ENCODE measurements at places on chromosomes 12 and 14.

GRCh38 chr14:29804481-29805266, 123.0 kb downstream of the PRKD1 start:
- DNase-seq: no peak

- no peak for DNase-seq
These were observed 68.2 kb downstream of the USP15 start for GRCh38 chr12:62328296-62328921.

GRCh38 chr14:26606729-26607312, 9.0 kb upstream of the NOVA1 start:
- no peak for DNase-seq

- DNase-seq: no peak
These were observed 129.6 kb downstream of the PAPOLA start for GRCh38 chr14:96631621-96632362.

- DNase-seq: no peak
These were observed 45.1 kb downstream of the GALNT9 start for GRCh38 chr12:132284071-132284826.

GRCh38 chr12:19694627-19695026, 255.3 kb downstream of the AEBP2 start:
- DNase-seq: no peak

GRCh38 chr14:52286661-52287649, 19.5 kb downstream of the PTGDR start:
- DNase-seq: no peak

DNA sequence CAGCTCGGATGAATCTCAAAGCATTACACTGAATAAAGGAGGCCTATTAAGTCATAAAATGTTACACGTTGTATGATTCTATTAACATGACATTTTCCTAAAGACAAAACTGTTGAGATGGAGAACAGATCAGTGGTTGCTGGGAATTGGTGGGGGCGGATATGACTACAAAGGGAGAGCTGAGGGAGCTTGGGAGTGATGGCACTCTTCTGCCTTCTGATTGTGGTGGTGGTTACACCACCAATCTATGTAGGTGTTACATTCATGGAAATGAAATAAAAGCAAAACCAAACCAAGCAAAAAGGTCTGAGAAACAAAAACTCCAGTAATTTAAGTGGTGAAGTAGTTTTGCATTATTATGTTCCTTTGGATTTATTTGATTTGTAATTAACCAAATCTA, 16.4 kb upstream of the EVL start:
- no peak for DNase-seq

- no peak for DNase-seq
These were observed 25.2 kb downstream of the DAAM1 start for GRCh38 chr14:59213368-59214315.

- no peak for DNase-seq
These were observed 262.0 kb downstream of the MED13L start for GRCh38 chr12:116015525-116015924.

DNA sequence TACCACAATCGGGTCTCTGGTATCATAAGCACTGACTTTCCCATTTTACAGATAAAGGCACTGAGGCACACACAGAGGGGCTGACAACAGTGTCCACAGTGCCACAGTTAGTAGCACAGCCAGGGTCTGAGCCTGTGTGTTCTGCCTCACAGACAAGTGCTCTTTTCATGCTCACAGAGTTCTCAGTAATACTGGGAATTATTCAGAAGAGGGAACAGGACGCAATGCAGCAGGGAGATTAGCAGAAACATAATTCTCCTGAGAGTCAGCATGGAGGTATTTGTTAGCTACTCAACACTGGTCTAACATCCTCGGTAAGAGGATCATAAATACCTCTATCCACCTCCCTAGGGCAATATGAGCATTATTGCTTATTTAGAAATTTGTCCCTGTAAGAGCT, 219.3 kb upstream of the EEA1 start:
- DNase-seq: no peak

DNA sequence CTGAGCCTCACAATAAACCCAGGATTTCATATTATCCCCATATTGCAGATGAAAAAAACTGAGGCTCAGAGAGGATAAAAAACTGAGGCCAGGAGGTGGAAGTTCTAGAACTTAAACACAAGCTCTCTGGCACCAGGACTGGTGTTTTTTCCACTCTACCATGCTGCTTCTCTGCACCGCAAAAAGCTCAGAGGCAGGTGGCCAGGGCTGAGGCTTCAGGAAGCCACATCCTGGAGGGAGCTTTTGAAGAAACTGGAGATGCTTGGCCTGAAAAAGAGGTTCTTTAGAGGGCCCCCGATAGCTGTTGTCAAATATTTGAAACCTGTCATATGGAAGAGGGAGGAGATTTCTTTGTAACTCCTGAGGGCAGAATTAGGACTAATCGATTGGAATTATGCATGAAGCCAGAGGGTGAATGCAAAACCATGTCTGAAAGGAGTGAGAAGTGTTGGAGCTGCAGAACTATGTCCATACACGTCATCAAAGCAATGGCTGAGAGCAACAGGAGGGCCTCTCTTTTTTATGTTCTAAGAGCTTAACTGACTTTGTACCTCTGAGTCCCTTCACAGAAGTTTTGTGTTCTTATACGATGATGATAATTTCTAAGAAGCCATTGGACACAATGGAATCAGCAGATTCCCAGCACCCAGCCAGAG, 448.6 kb downstream of the FUT8 start:
- no peak for DNase-seq

DNA sequence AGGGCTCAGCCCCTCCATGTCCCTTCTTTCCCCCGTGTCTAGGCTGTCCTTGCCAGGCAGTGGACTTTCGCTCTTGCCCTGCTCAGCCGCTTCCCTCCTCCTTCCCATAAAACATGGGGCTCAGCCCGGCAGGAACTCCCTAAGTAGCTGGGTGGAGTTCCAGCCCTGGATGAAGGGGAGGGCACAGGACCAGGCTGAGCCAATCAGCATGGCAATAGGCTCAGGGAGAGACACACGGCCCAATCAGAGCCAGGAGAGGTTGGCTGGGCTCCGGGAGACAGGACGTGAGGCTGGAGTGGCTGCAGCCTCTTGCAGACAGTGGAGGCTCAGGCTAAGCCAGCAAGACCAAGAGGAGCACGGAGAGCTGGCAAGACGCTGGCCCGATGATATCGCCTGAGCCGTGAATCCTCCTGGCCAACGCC, 54.3 kb downstream of the GALNT9 start:
- no peak for DNase-seq

DNA sequence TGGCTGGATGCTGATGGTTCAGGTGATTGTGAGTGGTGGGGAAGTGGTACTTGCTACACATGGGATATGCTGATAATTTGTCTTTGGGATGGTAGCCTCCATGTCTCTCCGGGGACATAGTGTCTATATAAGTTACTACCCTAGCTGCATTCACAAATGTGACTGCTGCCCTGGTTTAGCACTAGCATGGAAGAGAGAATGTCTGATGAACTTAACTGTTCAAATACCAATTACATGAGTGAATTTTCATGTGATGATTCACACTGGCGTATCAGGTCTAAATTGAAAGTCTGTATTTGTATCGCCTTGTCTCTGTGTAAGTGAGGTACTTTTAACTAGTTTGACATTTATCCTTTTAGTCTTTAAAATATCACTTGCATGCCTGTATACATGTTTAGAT, 34.4 kb downstream of the ATF7IP start:
- DNase-seq: no peak

GRCh38 chr12:18998343-18999261, 130.9 kb upstream of the PLEKHA5 start:
- DNase-seq: no peak

DNA sequence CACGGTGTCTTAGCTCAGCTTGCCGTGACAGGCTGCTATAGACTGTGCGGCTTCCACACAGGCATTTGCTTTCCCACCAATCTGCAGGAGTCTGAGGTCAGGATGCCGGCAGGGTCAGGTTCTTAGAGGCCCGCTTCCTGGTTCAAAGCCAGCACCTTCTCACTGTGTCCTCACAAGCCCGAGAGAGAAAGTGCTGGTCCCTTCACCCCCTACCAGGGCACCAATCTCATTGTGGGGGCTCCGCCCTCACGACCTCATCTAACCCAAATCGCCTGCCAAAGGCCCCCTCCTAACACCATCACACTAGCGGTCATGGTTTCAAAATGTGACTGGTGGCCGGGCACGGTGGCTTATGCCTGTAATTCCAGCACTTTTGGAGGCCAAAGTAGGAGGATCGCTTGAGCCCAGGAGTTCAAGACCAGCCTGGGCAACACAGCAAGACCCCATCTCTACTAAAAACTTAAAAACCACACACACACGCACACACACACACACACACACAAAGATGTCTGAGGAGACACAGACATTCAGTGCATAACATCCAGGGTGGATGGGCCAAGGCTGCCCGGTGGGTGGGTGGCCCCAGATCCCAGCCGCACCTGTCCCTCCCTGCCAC, 26.8 kb downstream of the MMP17 start:
- DNase-seq: no peak

DNA sequence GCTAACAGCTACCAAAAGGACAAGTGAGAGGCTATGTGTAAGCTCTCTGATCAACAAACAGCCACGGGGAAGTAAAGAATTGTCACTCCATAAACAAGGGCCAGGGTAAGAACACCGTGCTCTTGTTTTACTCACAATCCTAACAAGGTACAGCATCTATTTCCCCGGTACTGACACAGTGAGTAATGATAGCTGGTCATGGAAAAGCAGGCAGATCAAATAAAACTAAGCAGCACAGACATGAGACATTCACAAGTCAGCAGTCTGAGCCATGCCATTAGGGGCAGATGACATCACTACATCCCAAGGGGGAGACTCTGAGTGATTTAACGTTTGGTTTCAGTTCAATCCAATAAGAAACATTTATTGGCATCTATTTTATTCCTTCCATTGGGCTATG, 54.4 kb downstream of the ARL6IP4 start:
- no peak for DNase-seq

DNA sequence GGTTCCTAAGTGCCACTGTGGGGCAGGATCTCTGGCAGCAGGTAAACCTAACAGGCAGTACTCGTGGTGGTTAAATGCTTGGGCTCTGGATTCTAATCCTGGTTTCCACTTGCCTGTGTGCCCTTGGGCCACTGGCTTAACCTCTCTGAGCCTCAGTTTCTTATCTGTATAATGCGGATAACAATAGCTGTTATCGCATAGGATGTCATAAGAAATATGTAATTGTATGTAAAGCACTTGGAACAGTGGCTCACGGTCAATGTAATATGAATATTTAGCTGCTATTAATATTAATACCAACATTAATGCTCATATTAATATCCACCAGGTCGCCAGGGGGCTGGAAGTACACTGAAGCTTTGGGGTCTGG, 16.8 kb downstream of the FOXN4 start:
- no peak for DNase-seq

GRCh38 chr14:42429401-42429800, 822.7 kb downstream of the LRFN5 start:
- DNase-seq: no peak

DNA sequence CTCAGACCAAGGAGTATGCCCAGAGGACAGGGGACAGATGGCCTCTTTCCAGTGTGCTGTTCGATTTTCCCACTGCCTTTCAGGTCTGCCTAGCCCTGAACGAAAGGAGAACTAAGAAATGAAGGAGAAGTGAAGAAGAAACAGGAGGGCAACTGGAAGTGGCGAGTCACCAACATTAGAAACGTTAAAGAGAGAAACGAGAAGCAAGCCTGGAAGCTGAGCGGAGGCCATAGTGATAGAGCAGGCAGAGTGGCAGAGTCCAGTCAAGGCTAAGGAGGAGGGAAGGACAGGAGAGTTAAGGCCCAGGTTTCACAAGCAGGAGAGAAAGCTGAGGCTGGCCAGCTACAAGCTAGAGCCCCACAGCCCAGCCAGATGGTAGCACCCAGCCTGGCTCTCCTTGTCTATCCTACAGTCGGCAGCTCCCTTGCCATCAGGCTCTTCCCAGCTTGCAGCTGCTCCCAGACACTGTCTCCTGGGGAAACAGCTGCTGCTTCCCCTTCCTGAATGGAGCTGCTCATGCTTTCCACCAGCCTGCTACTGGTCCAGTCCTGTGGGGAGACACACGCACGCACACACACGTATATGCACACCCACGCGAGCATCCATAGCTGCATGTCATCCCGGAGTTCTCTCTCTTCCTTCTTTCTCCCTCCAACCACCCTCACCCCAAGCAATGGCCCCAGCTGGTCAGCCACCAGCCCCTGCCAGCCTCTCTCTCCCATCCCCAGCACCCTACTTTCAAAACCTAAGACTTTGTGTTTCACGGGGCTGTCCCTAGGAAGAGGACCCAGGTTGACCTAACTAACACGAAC, 139.7 kb upstream of the CCND2 start:
- DNase-seq: no peak

DNA sequence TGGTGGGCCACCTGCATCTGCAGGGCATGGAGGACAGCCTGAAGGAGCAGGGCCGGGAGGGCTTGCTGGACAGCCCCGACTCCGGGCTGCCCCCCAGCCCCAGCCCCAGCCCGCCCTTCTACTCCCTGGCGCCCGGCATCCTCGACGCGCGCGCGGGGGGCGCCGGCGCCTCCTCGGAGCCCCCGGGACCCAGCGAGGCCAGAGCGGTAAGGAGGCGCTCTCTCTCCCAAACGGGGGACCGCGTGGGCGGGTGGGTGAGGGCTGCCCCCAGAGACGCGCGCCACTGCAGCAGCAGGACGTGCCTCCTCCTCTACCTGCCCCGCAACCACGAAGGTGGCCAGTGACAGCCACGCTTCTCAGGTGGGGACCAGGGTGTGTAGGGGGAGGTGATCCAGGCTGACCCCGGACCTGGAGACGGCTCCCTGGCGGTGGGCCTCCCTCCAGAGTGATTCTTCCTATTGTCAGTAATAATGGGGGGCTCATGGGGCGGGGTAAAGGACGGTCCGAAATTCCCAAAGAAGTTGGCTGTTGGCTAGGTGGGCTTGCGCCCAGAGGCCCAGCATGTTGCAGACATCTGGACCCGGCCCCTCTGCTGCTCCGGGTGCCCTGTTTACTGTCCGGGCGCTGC, 652 bp downstream of the RFLNA start:
- no peak for DNase-seq

- DNase-seq: no peak
These were observed 78.9 kb upstream of the SLC38A2 start for GRCh38 chr12:46451276-46452021.

GRCh38 chr12:101127521-101128219, 82.4 kb downstream of the SLC5A8 start:
- no peak for DNase-seq

DNA sequence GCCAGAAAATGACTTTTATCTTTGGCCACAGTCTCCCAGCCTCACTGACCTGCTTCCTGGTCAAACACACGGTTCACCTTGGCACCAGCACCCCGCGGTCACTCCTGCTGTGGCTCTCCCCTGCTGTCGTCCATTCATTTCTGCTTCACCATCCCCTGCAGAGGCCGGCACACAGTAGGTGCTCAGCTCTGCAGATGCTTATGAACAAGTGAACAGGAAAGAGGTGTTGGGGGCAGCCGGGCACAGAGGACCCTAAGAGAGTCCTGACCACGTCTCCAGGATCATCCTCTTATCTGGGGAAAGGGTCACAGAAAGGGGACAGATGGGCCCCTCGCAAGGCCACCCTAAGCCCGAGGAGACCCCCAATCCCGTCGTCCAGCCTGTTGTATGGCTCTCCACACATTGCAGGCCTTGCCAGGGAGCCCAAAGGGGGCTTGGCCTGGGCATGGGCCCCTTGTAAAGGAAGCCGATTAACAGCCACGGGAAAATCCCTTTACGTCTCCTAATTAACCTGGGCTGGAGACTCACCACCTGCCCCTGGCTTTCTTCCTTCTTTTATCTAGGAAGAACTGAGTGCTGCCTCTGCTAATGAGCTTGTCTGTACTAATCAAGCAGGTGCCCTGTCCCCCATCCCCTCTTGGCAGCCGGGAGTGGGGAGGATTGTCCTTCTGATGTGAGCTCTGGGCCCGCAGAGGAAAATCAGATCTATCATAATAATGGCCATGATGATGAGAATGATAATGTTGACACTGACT, 119.2 kb downstream of the AACS start:
- DNase-seq: no peak

- no peak for DNase-seq
These were observed 16.3 kb downstream of the GXYLT1 start for GRCh38 chr12:42128327-42128726.
